Foreskin fibroblast (primary cell): ENCODE measurements at places on chromosomes 16 and 17.

DNA sequence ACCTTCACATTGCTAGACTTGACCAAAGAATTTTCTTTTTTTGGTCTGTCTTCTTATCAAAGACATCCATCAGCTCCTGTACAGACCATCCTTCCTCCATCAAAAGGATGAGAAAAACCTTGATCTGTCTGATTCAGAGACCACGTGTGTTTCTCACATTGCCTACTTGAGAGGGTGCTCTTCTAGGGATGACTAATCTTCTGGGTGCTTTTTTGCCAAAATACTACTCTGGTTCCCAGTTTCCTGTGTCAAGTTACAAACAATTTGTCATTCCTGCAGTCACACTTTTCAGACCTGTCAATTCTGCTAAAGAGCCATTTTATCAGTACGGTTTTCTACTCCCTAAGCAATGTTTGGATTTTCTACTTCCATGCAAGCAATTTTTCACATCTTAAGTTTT, 492.2 kb downstream of the CDH11 start:
- DNase-seq: no peak

DNA sequence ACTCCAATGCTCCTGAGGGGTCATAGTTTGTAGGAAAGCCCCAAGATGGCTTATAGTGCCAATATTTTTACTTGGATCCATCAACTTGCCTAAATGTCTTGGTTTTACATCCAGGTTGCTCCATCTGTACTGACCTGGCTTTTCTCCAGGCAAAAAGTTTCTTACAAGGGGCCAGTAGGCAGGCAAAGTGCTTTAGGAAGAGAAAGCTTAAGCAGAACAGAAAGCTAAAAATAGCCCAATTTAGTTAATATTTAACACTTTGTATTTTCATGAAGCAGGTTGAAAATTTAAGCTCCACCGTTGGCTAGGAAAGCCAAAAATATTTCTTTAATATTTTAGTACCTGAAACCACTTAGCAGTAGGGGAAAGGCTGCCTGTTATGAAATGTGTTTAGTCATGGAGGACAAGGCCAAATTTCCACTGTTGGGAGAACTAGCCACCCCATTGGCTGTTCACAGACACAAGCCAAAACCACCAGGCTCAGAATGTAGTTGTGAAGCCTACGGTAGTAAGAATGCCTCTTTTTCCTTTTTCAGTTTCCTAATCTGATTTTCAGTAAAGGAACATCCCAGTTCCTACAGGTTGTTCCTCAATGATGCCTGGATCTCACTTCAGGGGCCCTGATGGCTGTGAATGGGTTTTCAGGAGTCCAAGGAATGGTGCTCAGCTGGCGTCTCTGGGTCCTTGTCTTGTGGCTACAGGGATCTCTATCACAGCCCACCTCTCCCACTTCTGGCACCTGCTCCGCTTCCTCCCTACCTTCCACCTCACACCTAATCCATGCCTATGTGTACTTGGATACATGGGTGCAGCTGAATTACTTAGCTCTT, 324.8 kb downstream of the PMP22 start:
- peak; percentile 23 for DNase-seq

DNA sequence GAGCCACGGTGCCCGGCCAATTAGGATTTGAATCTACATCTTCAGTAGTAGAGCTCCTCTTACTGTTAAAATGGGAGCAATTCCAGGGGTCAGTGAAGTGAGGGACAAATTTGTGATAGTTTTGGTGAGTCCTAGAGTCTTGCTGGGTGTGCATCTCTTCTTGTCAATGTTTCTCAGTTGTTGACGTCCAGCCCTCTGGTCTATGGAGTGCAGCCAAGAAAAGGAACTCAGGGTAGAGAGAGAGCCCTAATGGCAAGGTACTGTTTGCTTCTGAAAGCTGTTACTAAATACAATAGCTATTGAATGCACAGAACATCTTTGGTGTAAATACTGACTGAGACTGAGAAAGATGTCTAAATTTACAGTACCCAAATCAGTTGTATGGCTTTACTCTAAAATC, 282.5 kb upstream of the SALL1 start:
- DNase-seq: peak; percentile 19

GRCh38 chr17:1792495-1793446, 30.9 kb downstream of the SERPINF1 start:
- DNase-seq: peak; percentile 24

DNA sequence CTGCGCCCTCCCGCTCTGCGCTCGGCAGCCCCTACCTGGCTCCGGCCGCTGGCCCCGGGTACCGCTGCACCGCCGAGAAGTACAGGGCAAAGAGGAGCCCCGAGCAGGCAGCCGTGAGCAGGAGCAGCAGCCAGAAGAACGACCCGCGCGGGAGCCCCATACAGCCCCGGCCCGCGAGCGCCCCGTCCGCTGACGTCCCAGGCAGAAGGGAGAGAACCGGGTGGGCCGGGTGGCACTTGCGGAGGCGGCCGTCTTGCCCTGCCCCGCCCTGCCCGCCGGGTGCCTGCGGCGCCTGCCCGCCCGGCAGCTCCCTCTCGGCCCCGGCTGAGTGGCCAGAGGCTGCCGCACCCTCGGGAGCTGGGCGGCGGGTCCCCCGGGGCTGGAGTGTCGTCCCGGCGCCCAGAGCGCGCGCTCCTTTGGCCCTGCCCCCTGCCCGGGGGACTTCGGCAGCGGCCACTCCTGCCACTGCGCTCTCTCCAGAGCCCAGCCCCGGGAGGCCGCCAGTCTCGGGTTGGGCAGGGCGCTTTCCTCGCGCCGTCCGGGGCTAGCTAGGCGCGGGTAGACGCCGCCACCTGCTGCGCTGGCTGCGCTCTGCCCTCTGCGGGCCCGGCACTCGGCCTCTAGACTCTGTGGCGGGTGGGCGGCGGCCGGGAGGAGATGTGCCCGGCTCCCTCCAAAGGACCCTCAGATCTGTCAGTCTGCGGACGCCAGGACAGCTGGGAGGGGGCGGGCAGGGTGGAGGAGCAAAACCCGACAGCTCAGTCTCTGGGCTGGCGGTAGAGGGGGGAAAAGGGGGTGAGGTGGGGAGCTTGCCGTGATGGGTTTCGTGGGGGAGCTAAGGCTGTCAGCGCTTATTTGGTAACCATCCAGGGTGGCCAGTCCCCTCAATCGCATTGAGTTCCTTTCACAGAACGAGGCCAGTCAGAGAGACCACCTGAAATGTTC, at the start of gene ST6GALNAC2:
TSS of gene ST6GALNAC2 (minus strand) at position 212 of the 945 bp plus-strand sequence. CDS start at position 160, 52 bp downstream.
- DNase-seq: peak; percentile 71

GRCh38 chr16:49726155-49726554, 129.8 kb downstream of the ZNF423 start:
- no peak for DNase-seq
